ENCODE measurements at places on chromosomes 4 and X.

- DNase-seq: peak; percentile 43
Measured at GRCh38 chr4:67565284-67565683, 6.8 kb downstream of the STAP1 start.

- peak; percentile 63 for DNase-seq
Measured at GRCh38 chr4:41413670-41414411, 124.1 kb upstream of the LIMCH1 start.

GRCh38 chrX:142593361-142593862 lies 388.3 kb upstream of the MAGEC2 start:
- DNase-seq: no peak

- no peak for DNase-seq
Measured at GRCh38 chrX:106921637-106922036, 1.4 kb downstream of the CLDN2 start.

DNA sequence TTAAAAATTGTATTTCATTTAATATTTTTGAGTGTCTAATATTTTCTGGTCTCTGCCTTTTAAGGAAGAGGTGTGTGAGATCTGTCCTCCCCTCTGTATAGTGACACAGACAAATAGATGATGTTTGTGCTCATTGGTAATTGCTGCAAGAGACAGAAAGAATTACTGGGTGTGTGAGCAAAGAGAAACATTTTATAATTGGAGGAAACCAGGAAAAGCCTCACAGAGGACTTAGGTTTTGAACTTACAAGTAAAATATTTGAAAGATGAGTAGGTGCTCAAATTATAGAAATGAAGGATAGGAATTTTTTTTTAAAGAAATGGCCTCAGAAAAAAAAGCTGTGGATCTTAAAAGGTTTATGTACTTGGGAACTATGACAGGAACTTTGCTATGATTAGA lies 149.8 kb downstream of the SPCS3 start:
- DNase-seq: peak; percentile 36

DNA sequence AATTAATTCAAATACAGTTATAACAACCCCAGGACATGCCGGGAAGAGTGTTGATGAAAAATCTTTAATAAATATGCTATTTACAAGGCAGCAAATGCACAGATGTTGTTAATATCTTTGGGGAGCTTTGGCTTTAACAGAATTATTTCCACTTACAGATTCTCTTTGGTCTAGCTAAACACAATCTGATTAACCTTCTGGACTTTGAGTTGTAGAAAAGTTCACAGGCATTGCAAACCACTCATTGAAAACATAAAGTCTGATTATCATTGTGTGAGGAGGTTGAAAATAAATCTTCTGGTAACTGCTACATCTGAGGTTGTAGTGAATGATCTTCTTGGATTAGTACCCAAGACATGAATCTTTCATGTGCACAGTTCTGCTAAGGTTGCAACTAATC lies 255.6 kb downstream of the LHFPL1 start:
- DNase-seq: no peak

DNA sequence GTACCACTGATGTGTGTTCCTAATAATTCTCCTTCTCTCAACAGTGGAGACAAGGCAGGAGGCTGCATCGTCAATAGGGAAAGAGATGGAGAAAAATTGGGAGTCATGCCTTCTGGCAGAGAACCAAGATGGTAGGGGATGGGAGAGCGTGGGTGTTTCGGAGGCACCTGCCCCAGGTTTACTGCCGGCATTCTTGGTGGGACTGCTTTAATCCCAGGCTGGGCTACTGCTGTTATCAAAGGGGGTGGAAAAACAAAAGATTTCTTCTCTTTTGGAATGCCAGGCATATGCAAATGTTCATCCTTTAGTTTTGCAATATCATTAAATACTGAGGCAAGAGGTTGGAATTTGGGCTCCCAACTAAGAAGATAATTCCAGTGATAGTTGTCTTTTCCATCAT lies 257.0 kb downstream of the DCHS2 start:
- no peak for DNase-seq

DNA sequence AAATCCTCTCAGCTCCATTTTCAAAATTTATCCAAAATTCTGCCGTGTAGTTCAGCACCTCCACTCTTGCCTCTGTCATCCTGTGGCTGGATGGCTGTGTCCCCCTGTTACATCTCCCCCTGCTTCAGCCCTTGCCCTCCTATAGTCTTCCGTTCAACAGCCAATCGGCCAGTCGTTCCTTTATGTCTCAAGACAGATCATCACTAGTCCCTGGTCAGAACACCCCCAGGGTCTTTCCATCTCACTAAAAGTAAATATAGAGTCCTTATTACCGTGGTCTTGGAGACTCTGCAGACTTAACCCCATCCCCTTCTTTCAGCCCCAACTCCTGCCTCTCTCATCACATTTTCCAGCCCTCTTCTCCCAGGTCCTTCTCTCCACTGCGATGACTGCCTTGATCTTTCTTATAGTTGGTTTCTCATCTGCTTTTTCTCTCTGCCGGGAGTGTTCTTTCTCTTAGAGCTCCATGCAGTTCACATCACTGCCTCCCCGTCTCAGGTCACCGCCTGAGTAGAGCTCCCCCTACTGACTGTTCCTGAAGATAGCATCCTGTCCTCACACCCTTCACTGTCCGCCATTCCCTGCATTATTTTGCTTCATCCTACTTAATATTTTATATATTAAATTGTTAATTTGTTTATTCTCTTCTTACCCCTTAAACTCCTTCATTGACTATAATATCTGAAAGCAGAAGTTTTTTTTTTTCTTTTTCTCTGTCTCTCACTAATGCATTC lies 736.9 kb upstream of the MAGEB2 start:
- DNase-seq: peak; percentile 25

DNA sequence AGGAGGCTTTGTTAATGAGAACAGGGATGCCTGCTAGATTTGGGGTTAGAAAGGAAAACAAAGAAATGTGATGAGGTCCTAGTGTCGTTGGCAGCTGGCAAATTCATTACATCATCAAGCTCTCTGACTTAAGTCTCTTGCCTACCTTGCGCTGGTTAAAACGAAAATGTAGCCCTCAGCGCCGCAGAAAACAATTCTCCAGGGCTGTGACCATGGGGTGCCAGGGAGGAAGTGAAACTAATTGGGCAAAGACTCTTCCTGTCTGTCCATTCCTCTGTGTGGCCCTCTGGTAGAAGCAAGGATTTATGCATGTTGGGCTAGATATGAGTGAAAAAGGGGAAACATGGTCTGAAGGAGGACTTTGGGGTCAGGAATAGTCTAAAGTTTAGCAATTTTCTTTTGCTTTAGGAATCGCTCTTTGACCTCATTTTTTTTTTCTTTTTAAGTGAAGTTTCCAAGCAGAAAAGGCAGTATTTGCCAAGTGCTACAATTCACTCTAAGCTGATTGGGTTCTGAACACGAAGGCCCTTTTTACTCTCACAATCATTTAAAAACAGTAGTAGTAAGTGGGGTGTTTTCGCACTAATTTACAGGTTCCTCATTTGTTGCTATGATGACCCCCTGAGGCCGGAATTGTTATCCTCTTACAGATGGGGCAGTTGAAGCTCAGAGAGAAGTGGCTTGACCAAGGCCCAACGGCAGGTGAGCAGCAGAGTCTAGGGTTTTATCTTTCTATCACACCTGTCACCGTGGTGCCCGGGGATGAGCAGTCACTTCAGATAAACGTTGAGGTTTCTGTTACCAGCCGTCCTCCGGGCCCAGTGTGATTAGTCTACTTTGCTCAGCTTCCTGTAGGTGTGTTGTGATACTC lies 27.3 kb upstream of the CHRNA9 start:
- DNase-seq: no peak

GRCh38 chr4:144709159-144709558 lies 63.2 kb downstream of the HHIP start:
- peak; percentile 95 for DNase-seq

DNA sequence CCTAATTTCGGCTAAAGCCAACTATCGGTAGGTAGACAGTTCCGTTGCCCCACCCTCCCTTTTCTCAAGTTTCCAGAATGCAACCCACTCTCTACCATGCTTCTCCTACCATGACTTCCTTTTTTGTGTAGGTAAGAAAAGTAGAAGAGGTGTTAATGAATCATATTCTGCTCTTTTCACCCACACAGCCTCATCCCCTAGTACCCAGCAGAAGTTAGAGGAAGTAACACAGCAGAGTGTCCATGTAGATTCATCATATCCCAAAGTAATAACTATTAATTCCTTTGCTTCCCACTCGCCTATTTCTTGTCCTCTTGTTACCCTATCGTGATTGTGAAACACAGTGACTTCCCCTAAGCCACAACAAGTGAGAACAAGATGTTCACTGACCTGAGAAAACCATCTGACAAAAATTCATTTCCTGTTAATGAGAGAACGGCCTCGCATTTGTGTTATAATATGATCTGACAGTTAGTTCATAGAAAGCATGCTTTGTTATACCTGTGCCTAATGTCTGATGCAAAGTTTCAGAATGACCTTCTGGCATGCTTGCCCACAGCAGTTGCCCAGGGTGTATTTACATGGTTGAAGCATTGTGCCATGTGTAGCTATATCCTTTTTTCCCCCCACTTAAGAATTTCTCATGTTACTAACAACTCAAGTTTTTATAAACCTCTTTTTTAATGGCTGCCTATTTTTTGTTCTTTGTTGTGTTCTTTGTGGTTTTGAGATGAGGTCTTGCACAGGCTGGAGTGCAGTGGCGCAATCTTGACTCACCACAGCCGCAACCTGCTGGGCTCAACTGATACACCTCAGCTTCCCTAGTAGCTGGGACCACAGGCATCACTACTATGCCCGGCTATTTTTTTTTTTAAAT lies 185.6 kb downstream of the RAP1GDS1 start:
- no peak for DNase-seq

DNA sequence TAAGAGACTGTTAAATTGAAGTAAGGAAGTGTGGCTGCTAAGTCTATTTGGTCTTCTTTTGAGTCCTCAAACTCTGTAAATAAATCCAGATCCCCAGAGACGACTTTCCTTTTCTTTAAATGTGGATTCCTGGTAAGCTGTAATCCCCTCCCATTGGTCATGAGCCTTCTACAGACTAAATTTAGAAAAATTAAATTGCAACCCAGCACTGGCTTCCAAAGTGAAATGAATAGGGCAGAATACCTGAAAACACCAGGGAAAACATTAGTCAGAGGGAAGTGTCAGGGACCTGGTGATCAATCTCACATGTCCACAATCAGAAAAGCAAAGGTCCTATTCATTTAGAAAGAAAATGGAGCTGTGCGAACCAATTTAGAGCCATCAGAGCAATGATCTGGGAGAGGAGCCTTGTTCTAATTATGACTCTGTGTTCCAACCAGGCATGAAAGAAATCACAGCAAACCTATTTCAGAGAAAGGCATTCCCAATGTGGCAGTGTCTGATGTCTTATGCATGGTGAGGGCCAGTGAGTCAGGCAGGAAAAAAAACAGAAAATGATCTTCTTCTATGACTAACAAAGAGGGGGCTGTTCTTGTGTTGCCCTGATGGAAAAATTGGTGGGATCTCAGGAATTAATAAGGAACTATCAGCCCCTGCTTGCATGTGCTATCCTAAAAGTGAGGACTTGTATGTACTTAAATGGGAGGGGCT lies 19.8 kb upstream of the CCDC149 start:
- DNase-seq: peak; percentile 82

GRCh38 chr4:110002326-110002725 lies 89.6 kb downstream of the EGF start:
- no peak for DNase-seq

DNA sequence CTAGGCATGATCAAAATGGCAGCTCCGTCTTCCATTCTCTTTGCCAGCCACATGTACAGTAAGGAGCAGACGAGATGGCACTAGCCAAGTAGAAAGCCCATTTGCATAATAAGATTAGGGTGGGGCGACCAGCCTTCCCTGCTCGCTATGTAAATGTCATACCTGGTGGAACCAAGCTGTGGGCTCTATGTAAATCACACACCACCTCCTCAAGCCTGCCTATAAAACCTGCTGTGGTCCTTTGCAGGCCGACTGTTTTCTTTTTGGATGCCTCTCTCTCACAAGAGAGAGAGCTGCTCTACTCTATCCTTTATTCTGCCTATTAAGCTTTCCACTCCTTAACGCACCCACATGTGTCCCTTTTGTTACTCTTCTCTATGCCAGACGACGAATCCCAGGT lies 1472.7 kb downstream of the ARAP2 start:
- DNase-seq: no peak

DNA sequence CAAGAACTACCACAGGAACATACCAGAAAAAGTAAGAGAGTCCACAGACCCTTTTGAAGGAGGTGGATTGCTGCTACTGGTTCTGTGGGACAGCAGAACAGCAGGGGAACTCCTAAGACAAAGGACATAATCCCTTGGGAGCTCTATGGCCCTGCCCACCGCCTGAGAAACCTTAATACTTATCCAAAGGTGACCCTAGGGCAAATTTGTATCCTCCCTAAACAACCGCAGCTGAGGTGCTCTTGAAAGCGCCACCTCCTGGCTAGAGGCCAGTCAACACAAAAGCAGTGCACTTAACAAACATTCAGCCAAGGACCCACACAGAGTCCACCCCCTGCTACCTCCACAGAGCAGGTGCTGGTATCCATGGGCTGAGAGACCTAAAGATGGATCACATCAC lies 136.8 kb downstream of the ADAM29 start:
- no peak for DNase-seq

- DNase-seq: no peak
Measured at GRCh38 chrX:119984652-119985051, 41.1 kb upstream of the NKAP start.

DNA sequence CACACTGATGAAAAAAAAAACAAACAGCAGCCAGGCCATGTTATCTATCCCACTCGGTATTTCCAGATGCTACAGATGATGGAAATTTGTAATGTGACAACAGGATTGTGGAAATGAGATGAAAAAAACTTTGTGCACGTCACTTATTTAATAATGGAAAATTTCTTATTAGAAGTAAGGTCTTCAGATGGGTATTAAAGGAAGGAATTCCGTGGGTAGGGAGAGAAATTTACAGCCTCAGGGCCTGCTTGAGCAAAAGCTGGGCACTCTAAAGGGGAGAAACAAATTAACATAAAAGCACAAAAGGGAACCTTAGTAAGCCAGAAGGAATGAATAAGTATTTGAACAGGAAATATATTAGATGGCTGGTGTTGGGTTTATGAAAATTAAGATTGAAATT lies 4.2 kb upstream of the PKD2 start:
- no peak for DNase-seq

DNA sequence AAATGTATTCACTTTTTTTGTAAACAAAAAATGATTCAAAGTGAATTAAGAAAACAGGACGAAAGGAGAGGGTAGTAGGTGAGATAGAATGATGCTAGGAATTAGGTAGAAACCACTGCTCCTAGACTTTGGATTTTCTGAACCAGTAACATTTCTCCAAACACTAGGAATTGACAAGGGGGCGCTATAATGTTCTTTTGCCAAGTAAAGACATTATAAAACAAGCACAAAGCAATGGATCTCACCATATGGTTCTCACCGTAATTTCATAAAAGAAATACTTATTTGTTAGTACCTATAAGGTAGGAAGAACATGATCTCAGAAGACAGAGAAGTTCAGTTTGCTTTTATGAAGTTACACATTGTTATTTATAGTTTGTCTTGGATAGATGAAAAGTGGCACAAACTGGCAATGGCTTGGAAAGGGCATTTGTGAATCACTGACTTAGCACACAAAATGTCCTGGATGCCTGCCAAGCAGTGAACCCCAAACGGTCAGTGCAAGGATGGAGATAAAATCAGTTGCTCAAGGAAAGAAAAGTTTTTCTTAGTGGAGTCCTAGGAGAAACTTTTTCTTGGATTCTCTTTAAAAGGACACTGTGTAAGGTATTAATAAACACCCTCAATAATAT lies 8.1 kb upstream of the TBC1D1 start:
- DNase-seq: no peak

- DNase-seq: peak; percentile 79
Measured at GRCh38 chr4:140300271-140300970, 73.0 kb upstream of the SCOC start.

GRCh38 chrX:41862562-41863184 lies 60.7 kb downstream of the CASK start:
- no peak for DNase-seq

- DNase-seq: no peak
Measured at GRCh38 chr4:76513482-76513881, 78.5 kb downstream of the SHROOM3 start.
